ENCODE measurements at places on chromosomes 5 and 9.

- DNase-seq = no peak
Observed at GRCh38 chr9:6869081-6869948, 111.5 kb downstream of the KDM4C start.

GRCh38 chr5:152527358-152528052, 122.4 kb upstream of the NMUR2 start:
- no peak for DNase-seq

DNA sequence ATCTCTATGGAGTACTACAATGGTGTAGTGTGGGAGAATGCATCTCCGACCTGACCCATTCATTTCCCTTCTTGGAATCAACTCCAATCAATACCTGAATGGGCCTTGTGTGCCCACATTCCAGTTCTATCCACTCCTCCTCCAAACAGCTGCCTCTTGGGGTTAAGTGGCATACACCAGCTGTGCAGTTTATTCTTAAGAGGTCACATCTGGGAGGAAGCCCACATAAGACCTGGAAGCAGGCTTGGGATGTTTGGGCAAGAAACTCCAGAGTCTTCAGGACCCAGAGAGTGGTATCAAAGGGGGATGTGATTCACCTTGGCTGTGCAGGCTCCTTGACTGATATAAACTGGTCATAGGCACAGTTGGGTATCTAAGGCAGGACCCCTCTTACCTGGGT, 46.0 kb downstream of the ACTBL2 start:
- DNase-seq = no peak

GRCh38 chr5:30845194-30845593, 348.3 kb upstream of the CDH6 start:
- no peak for DNase-seq

GRCh38 chr5:140569197-140569596, 4.6 kb downstream of the SLC35A4 start:
- DNase-seq = no peak

DNA sequence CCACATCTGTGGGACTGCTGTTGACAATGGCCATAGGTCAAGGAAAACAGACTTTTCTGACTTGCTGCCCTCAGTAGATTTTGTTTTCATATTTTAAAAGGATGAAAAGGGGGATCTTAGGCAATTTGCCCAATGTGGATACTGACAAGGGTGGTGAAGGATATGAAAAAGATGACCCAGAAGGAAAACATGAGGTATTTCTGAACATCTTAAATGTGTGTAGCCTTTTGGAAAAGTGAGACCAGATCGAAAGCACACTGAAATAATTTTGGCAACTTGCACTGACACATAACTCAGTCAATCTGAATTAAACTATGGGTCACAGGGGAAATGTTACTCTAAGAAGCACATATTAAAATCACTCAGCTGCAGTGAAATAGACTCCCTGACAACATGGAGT, 1793.0 kb upstream of the ACO1 start:
- no peak for DNase-seq

GRCh38 chr9:70085241-70085640, 41.6 kb downstream of the MAMDC2 start:
- no peak for DNase-seq
